ENCODE measurements at places on chromosomes 7 and 10. TPM values are rescaled to one million over a fixed set of nuclear protein-coding genes. Genes with fewer than 3 reads are reported as not detected.

DNA sequence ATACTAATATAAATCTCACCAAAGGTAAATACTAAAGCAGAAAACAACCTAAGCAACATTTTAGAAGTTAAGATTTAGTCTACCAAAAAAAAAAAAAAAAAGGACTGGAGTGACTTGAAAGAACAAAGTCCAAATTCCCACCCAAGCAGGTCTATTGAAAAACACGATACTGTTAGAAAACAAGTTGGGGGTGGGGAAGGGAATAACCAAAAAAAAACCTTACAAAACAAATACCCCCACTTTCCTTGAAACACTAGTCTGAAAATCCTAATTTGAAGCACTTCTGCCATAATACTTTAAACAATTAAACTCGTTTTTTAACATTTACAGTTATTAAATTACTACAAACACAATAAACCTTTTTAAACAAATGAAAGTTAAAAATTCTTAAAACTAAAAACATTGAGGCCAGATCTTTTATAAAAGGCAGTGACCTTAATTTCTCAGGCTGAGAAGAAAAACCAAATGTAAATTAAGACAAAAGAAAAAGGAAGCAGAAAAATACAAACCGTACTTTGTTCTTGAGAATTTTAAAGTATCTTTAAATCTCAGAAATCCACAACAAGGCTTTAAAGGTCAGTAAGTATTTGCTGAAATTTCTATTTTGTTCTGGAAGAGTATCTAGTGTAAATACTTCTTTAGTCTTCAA, 135.1 kb downstream of the NRBF2 start:
- no peak for DNase-seq
- H3K27ac ChIP-seq = peak overlapping the region; percentile 98
- peaks cover 26% of the 10 kb centered on the region for H3K36me3 ChIP-seq
- peak overlapping the region; percentile 99 for H3K4me3 ChIP-seq
- no peaks in the 10 kb centered on the region for H3K27me3 ChIP-seq
- H3K4me1 ChIP-seq = peaks cover 33% of the 10 kb centered on the region

DNA sequence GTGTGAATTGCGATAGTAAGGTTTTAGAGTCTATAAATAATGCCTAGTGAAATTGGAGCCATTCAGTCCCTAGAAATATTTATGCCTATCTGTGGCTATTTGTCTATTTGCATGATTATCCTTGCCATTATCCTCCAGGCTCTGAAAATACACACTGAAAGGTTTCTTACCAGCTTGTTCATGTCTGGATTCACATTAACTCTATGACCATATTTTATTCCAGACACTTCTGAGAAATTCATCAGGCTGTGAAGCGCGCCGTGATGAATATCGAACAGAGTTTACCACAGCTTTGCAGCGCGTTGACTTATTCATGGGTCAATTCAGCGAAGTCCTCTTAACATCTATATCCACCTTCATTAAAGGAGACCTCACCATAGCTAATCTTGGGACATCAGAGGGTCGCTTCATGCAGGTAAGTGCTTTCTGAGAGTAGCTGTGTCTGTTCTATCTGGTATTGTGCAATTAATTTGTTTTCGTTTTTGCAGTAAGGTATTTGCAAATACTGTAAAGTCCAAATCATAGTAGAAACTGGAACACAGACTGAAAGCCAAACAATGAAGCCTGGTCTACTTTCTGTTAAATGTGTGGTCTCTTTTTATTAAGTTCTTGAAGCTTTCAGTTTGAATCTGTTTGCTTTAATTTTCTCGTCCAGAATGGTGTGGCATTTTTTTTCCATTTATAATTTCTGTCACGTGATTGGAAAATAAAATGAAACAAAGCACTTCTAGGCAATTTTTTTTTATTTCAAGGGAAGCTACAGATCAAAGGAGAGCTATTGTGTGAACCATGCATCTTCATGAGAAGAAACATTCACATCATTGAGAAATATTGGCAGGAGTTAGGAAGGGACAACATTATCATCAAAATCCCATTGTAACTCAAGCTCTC, 59.7 kb downstream of the MET start:
- H3K27ac ChIP-seq = no peak overlapping the region
- peaks cover 8% of the 10 kb centered on the region for H3K4me1 ChIP-seq
- H3K27me3 ChIP-seq = peaks cover 5% of the 10 kb centered on the region
- DNase-seq = no peak
- H3K4me3 ChIP-seq = no peak overlapping the region

DNA sequence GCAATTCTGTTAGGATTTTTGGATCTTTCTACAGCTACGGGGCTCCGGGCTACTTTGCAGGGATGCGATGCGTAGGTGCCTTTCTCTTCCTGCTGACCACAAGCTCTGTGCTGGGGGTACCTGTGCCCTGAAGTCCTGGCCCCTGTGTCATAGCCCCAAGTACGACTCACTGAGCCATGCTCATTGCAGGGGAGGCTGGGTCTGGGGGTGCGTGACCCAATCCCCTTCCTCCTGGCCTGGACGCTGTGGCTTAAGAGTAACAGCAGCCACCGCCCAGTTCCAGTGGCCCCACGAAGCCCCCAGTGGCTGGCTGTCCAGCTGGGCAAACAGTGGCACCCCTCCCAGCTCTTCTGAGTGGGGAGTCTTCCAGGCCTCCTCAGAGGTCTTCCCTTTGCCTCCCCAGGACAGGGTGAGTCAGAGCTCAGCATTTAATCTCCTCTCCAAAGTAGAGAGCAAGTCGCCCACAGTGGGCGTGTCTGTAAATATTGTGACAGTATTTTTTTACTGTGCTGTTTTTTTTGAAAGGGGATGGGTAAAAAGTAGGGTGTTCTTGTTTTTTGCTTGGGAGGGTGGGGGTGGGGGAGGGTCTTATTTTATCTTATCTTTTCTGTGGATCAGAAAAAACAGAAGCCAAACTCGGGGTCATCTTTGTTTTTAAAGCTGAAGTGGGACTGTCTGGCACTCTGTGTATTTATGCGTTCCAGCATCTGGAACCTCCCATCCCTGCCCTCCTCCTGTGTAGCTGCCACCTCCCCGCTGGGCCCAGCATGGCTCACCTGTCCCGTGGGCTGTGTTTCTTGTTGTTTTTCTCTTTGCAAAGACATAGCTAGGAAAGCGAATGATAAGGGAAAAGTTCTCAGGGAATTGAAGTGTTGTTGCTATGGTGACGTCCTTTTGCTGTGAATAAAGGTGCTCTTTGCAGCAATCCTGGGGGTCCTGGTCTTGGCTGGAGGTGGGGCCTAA, 8.2 kb downstream of the LFNG start:
- DNase-seq = no peak
- H3K27me3 ChIP-seq = no peaks in the 10 kb centered on the region
- peak overlapping the region; percentile 97 for H3K27ac ChIP-seq

- no peak overlapping the region for H3K4me3 ChIP-seq
- no peaks in the 10 kb centered on the region for H3K4me1 ChIP-seq
- DNase-seq = no peak
- no peaks in the 10 kb centered on the region for H3K36me3 ChIP-seq
Measured at GRCh38 chr7:72415586-72415985, 3.4 kb upstream of the CALN1 start.

DNA sequence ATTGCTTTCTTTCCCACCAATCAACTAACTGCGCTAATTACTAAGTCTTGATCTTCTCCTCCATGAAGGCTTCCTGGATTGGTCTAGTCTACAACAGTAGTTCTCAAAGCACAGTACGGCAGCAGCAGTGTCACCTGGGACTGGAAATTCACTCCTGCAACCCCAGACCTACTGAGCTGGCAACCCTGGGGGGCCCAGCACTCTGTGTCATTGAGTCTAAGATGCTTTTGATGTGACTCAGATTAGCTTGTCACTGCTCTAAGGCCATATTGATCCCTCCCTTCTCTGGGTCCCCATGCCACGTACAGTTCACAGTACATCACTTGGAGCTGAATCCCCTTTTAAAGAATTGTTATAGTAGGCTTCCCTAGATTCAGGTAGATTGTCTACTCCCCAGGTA, 65.7 kb upstream of the KMT2C start:
- no peak overlapping the region for H3K4me3 ChIP-seq
- no peak for DNase-seq
- no peak overlapping the region for H3K27ac ChIP-seq
- H3K27me3 ChIP-seq = no peaks in the 10 kb centered on the region
- H3K4me1 ChIP-seq = no peaks in the 10 kb centered on the region

- no peaks in the 10 kb centered on the region for H3K4me1 ChIP-seq
- H3K4me3 ChIP-seq = no peak overlapping the region
- H3K36me3 ChIP-seq = no peaks in the 10 kb centered on the region
- no peak overlapping the region for H3K27ac ChIP-seq
Measured at GRCh38 chr7:115346685-115347084, 424.8 kb downstream of the MDFIC start.

DNA sequence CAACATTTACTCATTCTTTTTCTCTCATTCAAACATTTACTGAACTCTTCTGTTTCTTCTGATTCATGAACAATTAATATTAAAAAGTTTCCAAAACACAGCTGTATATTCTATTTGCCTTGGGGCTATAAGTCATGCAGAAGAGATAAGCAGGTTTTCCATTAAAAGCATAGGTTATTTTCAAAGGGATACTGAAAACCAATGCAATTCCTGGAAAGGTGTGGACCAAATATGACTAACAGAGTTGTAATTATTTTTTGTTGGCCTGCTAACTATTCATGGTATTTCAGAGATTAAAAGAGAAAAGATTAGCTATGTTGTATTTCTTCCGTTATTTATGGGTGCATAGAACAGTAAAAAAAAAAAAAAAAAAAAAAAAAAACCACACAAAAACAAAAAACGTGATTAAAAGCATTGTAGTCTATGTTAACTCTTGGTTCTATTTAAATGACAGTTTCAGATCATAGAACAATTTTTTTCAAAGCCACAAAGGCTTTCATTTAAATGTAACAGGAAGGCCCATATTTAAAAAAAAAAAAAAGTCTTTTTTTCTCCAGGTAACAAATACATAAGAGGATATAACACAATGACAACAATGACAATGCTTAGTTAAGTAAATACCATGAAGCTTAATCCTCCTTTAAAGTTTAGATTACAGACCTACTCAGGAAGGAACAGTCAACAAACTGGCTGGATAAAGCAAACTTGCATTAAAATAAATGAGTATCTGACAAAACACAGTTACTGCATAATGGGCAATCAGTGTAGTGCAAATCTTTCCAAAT, 1042.9 kb downstream of the GATA3 start:
- DNase-seq = no peak
- no peak overlapping the region for H3K27ac ChIP-seq
- H3K27me3 ChIP-seq = no peaks in the 10 kb centered on the region
- no peaks in the 10 kb centered on the region for H3K4me1 ChIP-seq

DNA sequence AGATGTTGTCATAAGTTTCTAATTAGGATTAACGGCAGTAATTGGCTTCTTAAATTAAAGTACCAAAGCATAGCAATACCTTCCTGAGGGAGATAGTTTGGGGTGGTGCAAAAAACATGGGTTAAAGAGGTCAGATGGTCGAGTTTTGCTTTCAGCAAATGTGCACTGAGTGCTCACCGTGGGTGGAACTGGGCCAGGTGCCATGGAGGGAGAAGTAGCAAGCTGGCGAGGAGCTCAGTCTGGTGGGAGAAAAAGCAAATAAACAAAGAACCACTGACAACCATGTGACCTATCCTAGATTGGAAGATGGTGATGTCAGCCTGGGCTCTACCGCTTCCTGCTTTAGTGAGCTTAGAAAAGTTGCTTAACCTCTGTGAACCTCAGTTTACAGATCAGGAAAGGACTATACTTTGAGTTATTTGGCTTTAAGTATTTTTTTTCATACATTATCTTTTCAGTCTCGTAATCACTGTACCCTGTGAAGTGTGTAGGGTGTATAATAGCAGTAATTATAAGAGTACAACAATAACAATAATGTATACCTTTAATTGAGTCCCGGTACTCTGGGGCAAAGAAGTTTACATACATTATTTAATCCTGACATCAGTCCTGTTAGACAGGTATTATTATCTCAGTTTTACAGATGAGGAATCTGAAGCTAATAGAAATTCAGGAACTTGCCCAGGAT, 69.0 kb upstream of the PDCD4 start:
- no peak overlapping the region for H3K4me3 ChIP-seq
- DNase-seq = no peak
- no peaks in the 10 kb centered on the region for H3K36me3 ChIP-seq
- no peaks in the 10 kb centered on the region for H3K27me3 ChIP-seq

DNA sequence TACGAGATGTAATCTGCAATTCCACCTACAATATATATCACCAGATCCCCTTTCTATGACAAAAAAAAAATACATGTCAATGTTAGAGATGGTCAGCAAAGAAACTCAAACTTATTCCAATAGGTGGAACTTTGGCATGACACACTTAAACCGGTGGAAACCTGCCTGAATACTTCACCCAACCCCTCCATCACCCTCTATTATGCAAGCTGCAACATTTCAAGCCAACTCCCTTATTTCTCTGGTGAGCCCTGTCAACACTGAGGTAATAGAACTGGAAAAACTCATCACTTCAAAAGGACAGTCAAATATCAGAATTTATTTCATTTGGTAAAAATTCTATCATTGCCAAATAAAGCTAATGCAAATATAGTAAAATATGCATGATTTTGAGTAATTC, 3.6 kb downstream of the ZNF438 start:
- H3K27me3 ChIP-seq = no peaks in the 10 kb centered on the region
- no peaks in the 10 kb centered on the region for H3K36me3 ChIP-seq
- no peak overlapping the region for H3K27ac ChIP-seq
- DNase-seq = no peak
- peaks cover 14% of the 10 kb centered on the region for H3K4me1 ChIP-seq

GRCh38 chr10:10043083-10043482, 974.6 kb upstream of the CELF2 start:
- no peak for DNase-seq
- H3K36me3 ChIP-seq = no peaks in the 10 kb centered on the region
- H3K27ac ChIP-seq = no peak overlapping the region
- no peaks in the 10 kb centered on the region for H3K27me3 ChIP-seq

DNA sequence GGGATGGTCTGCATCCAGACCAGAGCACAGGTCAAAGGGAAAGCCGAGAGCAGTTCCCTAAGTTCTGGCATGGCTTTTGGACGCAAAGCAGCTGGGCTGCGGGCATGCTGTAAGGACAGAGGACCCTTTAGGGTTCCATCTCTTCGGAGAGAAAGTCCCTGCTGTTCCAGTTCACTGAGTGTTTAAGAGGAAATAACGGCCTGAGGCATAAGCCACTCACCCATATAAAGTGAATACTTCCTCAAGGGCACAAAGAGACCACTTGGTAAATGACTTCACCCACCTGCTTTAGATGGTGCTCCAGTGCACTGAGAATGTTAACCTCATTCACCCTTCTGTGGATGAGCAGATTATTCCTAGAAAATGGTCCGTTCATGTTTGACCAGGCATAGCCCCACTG, 586.7 kb upstream of the GALNT17 start:
- H3K36me3 ChIP-seq = no peaks in the 10 kb centered on the region
- H3K27me3 ChIP-seq = no peaks in the 10 kb centered on the region
- DNase-seq = no peak
- H3K4me1 ChIP-seq = peaks cover 17% of the 10 kb centered on the region

DNA sequence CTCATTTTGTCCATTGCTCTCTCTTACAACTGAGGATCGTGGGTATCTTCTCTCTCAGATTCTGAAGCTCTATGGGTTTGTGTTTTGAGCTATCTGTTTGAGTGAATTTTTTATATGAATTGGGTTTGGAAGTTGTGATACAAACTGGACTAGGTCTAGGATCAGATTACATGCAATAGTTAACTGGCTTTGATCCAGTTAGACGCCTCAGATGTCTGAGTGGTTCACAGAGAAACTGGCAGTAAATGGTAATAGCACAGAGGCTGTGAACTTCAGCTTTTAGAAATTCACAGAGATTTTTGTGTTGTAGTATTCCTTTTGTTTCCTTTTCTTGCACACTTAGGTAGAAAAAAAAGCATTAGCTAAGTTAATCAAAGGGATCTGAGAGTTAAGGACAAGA, 12.7 kb upstream of the DNMBP start:
- no peak overlapping the region for H3K4me3 ChIP-seq
- no peak for DNase-seq
- peaks cover 19% of the 10 kb centered on the region for H3K4me1 ChIP-seq
- H3K36me3 ChIP-seq = no peaks in the 10 kb centered on the region

The ETV1 gene
- not detected for total RNA-seq

The PKD2L1 gene
- total RNA-seq = not detected

The ADRB1 gene
- total RNA-seq = not detected

The ST8SIA6 gene
- 0.13 TPM for total RNA-seq

Measured in activated B cell treated with CpG ODN at 0.5 μM for 24 hours (primary cell).